ENCODE measurements at places on chromosomes 3 and 15.

DNA sequence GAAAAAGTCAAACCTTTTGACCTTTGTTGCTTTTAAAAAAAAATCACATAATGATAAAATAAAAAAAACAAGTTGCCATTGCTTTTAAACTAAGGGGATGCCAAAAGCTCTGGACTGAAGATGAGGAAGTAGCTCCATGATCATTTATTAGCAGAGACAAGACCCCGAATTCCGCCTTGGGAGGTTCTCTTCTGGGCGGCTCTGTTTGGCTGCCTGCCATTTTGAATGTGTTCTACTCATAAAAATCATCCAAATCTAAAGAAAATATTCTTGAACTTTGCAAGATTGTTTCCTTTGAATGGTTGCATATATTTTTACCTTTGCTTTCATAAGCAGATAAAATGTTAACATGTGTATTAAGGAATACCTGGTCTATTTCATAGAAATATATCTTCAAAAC, 63.8 kb downstream of the NCEH1 start:
- DNase-seq: no peak

DNA sequence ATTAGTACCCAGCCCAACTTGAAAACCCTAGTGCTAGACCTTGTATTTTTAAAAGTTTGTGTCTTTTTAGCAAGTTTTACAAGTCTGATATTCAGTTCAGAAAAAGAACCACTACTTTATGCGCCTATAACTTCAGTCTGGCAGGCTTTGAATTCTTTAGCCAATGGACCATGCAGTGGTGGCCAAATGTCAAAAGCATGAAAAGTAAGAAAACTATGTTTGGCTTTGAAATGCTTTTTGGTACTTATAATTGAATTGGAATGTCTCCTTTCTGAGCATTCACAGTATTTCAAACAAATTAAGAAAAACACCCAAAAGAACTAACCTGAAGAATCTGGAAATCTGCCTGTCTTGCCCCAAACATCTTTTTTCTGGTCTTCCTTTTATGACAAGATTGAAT, 12.8 kb downstream of the WDR48 start:
- DNase-seq: peak; percentile 6

DNA sequence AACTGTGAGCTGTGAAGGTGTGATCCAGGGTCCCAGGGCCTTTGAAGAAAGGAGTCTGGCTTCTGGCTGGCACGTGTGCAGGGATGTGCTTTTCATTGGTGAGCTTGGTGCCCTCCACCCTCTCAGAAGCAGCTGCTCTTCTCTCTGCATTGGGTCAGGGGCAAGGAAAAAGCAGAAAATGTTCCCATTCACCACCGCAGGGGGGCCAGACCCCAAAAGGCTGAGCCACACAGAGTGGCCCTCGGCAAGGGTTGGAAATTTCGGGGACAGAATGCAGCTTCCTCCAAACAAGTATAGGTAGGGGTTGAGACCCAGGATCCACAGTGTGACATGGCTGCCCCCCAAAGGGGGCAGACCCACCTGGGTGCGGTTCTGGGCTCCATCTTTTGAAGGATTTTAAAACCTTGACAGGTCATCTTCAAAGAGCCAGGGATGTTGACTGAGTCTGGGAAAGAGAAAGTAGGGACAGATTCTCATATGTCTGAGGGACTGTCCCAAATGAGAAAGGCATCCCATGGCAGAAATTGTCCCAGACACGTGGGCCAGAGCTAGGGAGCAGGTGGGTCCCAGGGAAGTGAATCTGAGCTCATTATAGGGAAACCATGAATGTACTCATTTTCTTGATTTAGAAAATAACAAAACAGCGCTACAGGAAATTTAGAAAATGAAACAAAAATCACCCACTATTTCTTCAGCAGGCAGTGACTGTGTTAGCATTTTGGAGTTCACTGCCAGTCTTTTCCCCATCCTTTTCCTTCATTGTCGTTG, 2.7 kb downstream of the CSK start:
- no peak for DNase-seq

DNA sequence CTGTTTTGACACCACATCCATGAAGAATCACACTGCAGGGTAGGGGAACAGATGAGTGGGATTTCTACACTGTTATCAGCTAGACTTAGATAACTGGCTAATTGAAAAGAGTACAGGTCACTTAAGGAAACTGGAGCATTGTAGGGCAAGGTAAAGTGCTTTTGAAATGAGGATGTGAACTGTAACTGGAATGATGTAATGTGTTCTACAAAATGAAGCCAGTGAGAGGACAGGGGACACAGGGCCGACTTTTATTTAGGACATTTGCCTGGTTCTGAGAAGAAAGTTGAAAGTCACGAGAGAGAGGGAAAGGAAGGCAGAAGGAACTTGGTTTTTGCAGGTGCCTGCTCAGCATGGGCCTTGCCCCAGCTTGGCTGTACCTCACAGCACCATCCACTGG, 50.5 kb downstream of the IGF1R start:
- no peak for DNase-seq

GRCh38 chr3:162534431-162534830, 1037.8 kb downstream of the OTOL1 start:
- no peak for DNase-seq

- DNase-seq: no peak
Measured at GRCh38 chr15:50262533-50262932, 3.0 kb downstream of the HDC start.

GRCh38 chr15:89551550-89551949, 23.7 kb upstream of the TICRR start:
- no peak for DNase-seq

Data from fibroblast of mammary gland (primary cell).